ENCODE measurements at places on chromosomes 7 and 10.

DNA sequence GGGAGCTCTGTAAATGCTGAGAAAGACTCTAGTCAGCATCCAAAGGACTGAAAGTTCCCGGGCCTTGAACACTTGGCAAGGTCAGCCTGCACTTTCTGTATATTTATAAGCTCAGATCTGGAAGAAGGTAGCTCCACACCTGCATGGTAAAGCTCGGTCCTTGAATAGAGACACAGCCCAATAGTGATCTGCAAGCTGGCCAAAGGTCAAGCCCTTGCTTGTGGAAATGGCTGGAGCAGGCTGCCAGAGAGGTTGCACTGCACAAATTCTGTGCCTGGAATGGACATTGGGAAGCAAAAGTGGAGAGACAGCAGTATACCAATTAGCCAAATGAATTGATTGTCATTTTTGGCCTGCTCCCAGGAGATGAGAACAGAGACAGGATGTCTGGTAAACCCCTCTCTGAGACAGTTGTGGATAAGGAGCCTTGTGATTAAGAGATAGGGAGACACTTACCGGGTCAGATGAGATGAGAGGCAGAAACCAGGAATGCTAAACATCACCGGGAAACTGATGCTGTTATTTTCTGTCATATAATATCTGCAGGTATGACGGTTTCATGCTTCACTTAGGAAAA, 8.0 kb upstream of the FRA10AC1 start:
- DNase-seq = no peak

GRCh38 chr7:18834577-18834976, 282.9 kb downstream of the TWIST1 start:
- no peak for DNase-seq

GRCh38 chr7:136228171-136228570, 251.0 kb upstream of the MTPN start:
- DNase-seq = no peak

DNA sequence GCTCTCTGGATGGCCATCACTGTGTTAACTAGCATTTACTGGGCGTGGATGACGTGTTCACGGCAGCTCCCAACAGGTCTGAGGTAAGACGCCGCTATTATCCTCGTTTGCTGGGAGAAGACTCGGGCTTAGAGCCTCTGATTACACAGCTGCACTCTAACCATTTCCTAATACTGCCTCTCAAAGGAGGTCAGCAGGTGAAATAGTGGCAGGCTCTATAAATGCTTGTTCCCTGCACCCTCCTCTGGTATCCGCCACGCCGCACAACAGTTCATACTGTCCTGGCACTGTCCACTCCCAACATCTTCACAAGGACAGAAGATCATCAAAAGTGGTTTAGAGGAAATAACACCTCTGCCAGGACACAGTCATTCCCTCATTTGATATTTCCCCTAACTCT, 28.3 kb downstream of the HIPK2 start:
- no peak for DNase-seq

- DNase-seq = no peak
Measured at GRCh38 chr7:106731187-106731586, 70.2 kb upstream of the CCDC71L start.

GRCh38 chr7:92740700-92741126, 95.7 kb downstream of the CDK6 start:
- no peak for DNase-seq

DNA sequence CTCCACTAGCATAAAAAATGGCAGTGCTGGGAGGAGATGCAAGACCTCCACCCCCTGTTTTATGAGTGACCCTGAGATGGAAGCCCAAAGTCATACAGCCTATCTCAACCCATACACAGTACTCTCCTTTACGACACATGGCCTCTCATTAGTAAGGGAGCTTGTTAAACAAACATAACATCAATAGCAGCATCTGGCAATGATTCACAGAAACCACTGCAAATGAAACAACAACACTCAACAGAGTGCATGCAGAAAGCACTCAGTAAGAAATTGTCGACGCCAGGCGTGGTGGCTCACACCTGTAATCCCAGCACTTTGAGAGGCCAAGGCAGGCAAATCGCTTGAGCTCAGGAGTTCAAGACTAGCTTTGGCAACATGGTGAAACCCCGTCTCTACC, 27.5 kb upstream of the FIGNL1 start:
- DNase-seq = no peak

GRCh38 chr7:138590154-138590553, 111.0 kb downstream of the SVOPL start:
- no peak for DNase-seq

- DNase-seq = no peak
Measured at GRCh38 chr10:91820144-91820543, 21.9 kb downstream of the TNKS2 start.

GRCh38 chr7:113548561-113548960, 370.2 kb downstream of the PPP1R3A start:
- no peak for DNase-seq

DNA sequence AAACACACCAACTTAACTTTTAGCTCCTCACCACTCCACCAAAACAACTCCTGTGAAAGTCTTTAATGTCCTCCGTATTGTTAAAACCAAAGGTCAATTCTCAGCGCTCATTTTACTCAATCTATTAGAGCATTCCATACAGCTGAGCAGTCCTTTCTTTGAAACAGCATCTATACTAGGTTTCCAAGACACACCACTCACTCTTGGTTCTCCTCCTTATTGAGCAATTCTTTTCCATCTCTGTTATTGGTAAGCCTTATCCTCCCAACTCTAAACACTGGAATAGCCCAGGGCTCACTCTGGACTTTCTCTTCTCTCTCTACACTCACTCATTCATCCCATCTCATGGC, 34.9 kb downstream of the COA1 start:
- no peak for DNase-seq

DNA sequence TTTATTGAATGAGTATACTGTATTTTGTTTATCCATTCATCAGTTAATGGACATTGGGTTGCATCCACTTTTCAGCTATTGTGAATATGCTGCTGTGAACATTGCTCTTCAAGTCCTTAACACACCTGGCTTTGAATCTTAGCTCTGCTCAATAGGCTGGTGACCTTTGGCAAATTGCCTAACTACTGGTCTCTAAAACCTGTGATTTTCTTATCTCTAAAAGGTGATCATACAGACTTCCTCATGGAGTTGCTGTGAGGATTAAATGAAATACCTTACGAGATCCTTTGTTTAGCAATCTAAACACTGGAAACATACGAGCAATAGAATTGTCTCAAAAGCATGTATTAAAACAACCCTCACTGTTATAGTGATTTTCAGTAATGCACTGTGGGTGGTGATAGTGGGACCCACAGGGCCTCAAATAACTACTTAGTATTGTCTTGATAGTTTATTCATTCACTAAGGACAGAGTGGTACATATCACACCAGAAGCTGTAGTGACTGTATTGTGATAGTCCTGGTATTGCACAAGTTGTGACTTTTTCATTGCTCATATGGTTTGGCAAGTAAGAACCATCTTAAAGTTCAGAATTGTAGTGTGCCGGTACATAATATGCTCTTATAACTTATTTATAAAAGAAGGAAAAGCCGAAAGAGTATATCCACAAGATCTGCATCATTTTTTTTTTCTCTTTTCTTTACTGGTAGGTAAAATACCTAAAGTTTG, 257.6 kb downstream of the EXOC4 start:
- no peak for DNase-seq

DNA sequence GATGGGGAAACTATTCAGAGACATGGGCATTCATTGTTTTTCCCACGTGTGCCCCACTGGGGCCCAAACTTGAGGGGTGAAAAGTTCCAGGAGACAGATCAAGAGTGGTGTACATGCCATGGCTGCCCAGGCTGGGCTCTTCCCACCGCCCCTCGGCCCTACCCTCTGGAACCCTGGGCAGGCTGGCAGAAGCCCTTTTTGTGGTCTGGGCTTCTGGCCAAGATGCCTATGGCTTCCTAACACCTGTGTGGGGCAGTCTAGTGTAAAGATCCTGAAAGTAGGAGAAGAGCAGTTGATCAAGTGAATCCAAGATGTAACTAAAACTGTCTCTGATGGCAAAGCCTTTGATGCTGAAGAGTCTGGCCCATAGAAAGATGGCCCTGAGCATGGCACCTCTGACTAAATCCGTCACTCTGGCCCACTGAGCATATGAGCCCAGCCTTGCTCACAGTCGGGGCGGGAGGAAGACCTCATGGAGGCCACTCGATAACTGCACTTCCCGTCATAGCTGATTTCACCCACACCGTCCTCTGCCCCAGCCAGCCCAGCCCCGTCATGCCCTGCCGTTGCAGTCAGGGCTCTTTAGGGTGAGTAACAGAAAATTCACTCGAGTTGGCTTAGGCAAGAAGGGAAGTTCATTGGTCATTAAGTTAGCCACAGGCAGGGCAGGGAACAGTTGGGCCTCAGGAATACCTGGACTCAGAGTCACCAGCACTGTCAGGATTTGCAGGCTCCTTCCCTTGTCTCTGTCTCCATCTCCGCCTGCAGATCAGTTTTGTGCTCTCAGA, 37.9 kb upstream of the MTPAP start:
- DNase-seq = no peak

DNA sequence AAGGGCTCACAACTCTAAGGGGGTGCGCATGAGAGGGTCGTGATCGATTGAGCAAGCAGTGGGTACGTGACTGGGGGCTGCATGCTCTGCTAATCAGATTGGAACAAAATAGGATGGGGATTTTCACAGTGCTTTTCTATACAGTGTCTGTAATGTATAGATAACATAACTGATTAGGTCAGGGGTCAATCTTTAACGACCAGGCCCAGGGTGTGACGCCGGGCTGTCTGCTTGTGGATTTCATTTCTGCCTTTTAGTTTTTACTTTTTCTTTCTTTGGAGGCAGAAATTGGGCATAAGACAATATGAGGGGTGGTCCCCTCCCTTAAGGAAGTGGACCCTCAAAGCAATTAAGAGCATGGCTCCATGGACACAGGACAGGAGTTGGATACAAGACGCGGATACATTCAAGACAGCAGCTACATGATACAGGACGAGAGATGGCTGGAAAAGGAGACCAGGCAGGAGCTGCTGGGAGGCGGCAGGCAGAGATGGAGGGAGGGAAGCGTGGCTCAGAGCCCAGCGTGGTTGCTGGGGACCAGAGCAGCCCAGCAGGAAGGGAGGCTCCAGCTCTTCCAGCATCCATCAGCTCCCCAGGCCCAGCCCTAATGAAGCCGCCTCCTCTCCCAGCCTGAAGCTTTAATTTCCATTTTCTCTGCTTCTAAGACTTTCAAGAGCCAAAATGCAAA, 31.6 kb downstream of the GSDME start:
- no peak for DNase-seq

DNA sequence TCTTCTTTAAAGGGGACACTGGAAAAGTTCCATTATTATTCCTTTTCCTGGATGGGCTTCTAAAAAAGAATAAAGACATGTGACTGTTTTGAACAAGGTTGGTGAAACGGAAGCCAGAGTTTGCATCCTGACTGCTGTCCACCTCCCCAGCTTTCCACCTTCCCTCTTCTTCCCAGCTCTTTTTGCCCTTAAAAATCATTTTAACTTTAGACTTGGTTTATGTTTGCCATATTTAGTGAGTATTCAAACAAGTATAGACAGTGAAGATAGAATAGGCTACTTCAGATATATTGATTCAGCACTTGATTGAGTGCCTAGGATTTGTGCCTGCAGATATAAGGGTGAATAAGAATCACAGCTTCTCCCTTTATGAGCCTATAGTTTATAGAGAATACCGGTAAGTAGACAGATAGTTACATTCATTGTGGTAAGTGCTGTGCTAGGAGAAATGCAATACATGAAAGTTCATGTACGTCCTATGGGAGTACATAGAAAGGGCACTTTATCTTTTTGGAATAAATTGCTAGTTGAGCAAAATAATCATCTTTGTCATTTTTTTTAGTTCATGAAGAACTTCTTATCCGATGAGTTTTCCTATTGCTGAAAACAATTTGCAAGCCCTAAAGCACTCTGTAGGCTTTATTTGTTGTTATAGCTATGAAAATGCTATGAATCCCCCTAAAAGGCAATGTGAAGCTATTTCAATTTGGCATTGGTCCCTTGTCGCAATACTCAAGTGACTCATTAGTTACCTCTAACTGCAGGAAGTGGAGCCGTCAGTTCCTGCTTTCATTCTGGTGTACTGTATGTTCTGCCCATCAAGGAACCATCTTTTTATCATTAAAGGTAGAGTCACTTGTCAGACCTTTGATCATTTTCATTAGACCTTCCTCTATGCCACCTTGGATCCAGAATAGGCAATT, 57.2 kb upstream of the STRIP2 start:
- no peak for DNase-seq

DNA sequence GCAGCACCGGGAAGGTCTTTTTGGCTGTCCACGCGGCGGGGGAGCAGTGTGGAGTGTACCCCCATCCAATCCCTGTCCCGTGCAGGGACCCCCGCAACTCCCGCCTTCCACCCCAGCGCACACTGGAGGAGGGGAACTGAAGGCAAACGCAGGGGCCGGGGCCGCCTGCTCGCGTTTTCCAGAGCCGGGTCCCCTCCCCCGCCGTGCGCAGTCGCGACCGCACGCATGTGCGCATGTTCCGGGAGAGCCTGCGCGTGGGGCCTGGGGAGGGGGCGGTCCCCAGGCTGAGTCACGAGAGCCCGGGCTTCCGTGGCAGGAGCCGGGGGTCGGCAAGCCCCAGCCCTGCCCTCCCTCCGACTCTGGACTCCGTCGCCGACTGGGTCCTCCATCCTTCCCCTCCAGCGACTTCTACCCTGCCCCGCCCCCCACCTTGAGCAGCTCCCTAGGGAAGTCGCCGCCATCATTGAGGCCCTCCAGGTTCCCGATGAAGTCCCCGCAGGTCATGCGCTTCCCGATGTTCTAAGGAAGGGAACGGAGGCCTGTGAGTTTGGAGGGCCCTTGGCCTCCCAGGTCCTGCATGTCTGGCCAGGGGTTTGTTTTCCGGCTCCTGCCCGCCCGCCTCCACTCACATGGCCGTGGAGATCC, 8.0 kb downstream of the PSD start:
- no peak for DNase-seq

DNA sequence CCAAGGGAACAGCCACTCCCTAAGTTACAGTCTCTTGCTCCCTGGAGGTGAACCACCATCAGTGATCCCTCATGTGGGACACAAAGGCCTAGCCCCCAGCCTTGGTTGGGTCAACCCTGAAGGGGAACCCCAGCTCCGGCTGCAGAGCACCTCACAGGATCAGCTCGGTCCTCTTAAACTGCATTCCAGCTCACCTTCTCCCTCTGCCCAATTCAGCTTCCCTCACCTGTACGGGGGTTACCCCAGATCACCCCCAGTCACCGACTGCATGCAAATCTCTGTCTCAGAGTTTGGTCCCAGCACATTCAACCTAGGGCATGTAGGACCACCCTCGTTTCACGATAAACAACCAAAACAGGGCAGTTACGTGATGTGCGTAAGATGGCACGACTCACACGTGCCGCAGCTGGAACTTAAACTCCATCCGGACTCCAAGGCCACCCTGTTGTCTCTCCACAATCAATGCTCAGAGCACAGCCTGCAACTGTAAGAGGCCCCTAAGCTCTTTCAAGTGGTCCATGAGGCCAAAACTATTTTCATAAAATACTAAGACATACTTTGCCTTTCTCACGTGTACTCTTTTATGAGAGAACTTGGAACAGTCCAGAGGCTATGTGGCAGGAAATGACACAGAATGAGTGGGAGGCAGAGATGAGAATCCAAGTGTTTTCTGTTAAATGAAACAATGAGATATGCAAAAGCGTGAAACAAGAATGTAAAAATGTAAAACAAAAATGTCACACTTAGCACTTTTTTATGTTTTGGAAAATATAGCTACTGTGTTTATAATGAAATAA, 285.2 kb downstream of the PTPRN2 start:
- DNase-seq = no peak

GRCh38 chr7:1990001-1990670, 242.6 kb downstream of the MAD1L1 start:
- DNase-seq = no peak

Measured in T-helper 9 cell (primary cell).